ENCODE measurements at places on chromosomes 7 and 10.

DNA sequence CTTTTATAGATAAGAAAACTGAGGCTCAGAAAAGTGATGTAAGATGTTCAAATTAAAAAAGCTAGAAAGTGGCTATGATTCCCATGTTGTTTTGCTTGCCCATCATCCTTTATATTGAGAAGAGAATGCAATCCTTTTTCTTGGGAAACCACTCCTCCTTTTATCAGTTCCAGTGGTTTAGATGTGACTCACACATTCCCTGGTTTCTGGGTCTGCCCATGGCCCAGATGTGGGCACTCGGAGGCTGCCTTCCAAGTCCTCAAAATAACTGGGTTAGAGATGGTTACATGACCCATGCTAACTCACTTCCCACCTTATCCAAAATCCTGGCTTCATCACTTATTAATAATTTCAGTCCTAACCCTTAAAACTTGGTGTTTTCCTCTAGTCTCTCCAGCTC is 550.0 kb downstream of the MDFIC start:
- no peak for DNase-seq

- no peak for DNase-seq
Measured at GRCh38 chr7:71558806-71559613, 427.1 kb downstream of the GALNT17 start.

GRCh38 chr10:86225103-86225782 is 141.4 kb downstream of the GRID1 start:
- DNase-seq: no peak

DNA sequence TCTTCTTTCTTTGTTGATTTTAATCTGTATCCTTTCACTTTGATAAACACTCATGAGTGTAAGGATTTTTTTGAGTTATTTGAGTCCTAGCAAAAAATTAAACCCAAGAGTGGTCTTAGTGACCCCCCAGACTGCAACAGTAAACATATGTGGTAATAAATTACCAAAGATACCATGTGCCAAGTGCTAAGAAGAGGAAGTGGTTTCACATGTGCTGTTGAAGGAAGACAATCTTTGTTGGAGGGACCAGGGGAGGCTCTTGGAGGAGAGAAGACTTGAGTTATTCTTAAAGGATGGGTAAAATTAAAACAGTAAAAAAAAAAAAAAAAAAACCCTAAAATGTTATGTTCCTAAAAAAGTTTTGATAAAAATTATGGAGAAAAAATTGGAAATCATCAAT is 150.2 kb downstream of the SEC23IP start:
- no peak for DNase-seq

- no peak for DNase-seq
Measured at GRCh38 chr10:125662584-125662983, 20.4 kb downstream of the TEX36 start.

GRCh38 chr7:98514211-98515031 is 102.7 kb upstream of the NPTX2 start:
- no peak for DNase-seq

DNA sequence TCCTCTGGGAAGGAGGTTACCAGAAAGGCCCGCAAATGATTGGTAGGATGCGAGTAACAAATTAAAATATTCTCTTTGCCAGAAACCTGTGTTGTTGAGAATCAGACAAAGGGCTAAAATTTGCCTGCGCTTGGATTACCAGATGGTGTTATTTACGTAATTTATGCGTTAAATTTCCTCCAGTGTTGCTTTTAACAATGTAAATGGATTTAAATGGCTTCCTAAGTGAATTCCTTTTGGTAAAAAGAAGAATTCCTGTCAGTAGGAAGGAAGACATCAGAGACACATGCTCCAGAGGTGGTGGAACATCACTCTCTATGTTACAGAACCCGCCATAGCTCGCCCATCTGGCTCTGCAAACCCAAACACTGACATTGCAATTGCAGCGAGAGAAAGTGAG is 520.6 kb downstream of the GALNT17 start:
- no peak for DNase-seq

- peak; percentile 82 for DNase-seq
Measured at GRCh38 chr7:38368191-38368605, 94.8 kb upstream of the TARP start.

GRCh38 chr7:78018641-78019446 is 220.3 kb downstream of the PHTF2 start:
- DNase-seq: peak; percentile 38

- no peak for DNase-seq
Measured at GRCh38 chr10:101319241-101319915, 34.6 kb upstream of the BTRC start.

DNA sequence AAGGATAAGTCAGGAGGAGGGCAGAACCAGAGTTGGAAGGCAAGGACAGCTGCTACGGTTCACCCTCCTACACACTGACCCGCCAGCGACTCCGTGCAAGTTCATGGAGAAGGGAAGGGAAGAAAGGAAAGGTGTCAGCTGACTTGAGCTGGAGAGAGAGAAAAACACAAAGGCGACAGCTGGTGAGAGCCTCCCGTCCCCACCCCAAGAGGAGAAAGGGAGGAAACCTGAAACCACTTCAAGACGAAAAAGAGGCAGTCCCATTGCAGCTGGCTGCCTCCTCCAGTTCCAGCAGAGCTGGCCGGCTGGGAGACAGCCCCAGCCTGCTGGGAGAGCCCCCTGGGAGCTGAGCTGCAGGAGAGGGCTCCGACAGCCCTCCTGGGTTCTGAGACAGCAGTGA is 75.2 kb downstream of the PARD3 start:
- DNase-seq: peak; percentile 42

- DNase-seq: peak; percentile 46
Measured at GRCh38 chr7:135774284-135774683, 25.7 kb upstream of the FAM180A start.

- no peak for DNase-seq
Measured at GRCh38 chr7:33248671-33249070, 119.3 kb downstream of the BBS9 start.

GRCh38 chr10:72702868-72703581 is 11.1 kb downstream of the MCU start:
- no peak for DNase-seq

GRCh38 chr7:99106411-99106810 is 37.5 kb downstream of the SMURF1 start:
- DNase-seq: peak; percentile 32

- no peak for DNase-seq
Measured at GRCh38 chr7:27148756-27149641, 1.4 kb upstream of the HOXA6 start.

- DNase-seq: peak; percentile 44
Measured at GRCh38 chr10:117005527-117006055, 604 bp upstream of the SHTN1 start.

DNA sequence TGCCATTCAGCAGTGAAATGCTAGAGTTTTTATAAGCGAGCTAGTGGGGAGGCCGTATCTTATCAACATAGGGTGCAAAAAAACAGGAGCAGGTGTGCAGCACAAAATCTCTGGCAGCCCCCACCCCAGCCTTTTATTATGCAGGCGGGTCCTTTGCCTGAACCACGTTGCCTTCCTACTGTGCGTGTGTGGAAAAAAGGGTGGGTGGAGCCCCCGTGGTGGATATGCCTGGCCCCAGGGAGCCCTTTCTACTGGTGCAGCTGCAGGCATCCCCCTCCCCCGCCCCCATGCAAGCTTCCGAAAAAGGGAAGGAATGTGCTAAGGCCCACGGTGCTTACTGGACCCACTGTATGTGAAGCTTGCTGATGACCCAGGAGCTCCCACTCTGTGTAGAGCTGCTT is 175.9 kb downstream of the USP6NL start:
- no peak for DNase-seq

GRCh38 chr7:84921154-84921553 is 265.7 kb downstream of the SEMA3D start:
- DNase-seq: no peak

DNA sequence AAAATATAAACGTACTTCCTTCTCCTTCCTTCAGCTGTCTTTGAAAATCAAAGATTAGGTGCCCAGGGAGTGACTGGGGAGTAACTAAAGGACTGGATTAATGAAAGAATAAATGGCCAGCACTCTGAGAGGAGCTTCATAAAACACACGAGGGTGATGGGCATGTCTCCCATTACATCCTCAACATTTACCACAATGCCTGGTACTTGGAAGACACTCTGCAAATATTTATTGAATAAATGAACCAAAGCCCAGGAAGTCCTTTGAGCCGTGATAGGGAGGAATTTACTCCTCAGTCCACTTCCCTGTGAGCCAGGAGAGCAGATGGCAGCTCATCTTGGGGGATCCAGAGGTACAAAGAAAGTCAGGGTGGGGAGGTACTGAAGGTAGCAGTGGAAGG is 96.3 kb downstream of the RAB11FIP2 start:
- no peak for DNase-seq

DNA sequence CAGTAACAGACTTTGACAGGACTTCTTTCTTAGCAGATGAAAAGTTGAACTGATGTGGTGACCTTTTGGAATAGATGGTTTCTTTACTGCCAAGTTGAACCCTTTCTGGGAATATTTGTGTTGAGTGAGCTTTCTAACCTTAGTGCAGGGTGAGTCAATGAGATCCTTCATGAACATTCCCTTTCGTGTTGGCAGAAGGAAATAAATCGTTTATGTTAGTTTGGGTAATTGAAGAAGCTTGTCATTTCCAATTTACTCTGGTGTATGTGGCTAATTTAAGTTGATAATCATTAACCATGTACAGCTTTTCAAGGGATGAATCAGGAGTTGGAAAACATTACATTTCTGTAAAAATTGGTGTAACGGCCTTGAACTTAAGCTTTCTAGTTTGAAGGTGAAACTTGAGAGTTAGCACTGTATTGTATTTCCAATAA is 43.4 kb downstream of the PTTG1IP2 start:
- DNase-seq: no peak

DNA sequence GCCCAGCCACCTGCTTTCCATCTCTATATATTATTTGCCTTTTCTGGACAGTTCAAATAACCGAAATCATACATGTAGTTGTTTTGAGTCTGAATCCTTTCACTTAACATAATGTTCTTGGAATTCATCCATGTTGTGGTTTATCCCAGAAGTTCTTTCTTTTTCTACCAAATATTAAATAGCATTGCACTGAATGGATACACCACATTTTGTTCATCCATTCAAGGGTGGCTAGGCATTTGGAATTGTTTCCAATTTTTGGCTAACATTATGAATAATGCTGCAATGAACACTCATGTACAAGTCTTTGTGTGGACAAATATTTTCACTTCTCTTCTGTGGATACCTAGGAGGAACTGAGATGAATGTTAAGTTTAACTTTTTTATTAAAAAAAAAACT is 18.0 kb downstream of the DNAJC1 start:
- DNase-seq: no peak

DNA sequence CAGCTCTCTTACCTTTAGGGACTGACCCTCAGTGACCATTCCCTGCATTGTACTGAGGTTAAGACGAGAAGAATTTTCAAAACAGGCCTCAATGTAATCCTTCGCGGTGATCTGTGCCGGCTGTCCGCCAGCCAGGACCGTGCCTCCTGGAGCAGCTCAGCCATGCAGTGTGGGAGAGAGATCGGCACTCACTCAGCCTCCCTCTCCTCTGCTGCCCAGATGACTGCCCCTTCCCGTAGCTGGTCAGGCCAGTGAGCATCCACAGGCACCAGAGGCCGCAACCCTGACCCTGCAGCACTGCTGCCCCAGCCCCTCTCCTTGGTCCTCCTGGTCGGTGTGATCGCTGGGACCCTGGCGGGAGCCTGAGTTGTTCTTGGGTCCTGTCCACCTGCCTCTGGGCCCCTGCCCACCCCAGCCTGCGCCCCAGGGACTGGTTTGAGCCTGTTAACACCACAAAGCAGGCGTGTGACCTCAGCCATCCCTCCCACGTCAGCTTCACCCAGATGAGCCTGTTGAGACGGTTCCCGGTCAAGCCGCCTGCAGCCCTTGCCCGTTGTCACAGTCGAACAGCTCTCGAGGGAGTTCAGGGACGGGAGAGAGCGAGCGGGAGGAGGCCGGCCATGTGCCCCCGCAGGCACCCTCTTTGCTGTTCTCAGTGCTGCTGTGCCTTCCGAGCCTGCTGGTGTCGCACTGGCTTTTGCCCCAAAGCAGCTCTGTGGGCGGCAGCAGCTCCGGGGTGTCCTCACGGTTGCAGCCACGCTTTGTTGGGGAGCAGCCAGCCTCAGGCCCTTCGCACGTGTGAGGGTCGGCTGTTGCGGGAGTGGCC is 37.2 kb downstream of the NKX6-2 start:
- DNase-seq: no peak

DNA sequence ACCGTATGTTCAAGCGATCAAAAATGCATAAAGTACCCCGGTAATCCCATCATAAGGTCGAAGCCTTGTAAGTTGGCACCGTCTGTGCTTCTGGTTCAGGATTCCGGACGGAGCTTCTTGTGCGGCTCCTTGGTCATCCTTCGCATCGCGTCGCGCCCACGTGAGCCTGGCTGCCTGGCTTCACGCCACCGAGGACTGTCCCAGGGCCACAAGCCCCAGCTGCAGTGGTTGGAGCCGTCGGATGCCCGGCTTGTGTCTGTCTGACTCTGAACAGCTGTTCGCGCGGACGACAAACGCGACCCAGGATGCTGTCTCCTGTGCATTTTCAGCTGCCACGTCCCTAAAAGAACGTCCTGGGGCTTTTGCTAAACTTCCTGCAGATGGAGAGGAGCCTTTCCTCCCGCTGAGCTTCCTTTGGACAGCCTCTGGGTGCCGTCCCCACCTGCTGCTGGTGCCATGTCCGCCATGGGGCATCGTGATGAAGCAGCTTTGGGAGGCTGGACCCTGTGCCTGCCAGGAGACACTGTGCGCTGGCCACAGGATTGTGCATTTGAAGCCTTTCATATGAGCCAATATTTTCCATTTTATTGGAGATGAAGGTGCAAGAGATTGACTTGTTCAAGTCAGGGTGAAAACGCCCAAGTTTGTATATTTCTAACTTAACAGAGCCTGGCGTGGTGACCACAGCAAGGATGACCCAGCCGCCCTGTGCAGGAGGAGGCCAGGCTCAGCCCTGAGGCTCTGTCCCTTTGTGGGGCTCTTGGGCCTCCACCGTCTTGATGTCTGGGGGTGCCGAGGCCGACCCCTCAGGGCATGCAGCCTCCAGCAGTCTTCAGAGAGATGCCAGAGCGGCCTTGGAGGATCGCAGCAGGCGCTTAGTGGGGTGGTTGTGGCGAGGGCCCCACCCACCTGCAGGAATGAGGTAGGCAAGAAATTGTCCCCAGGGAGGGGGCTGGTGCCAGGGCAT is 6.7 kb upstream of the JAKMIP3 start:
- DNase-seq: no peak

DNA sequence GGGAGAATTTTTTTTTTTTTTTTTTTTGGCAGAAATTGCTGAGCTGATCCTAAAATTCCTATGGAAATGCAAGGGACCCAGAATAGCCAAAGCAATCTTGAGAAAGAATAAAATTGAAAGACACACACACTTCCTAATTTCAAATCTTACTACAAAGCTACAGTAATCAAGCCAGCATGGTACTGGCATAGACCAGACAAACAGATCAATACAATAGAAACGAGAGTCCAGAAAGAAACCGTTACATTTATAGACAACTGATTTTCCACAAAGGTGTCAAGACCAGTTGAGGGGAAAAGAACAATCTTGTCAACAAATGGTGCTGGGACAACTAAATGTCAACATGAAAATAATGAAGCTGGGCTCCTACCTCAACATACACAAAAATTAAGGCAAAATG is 34.5 kb downstream of the LARP4B start:
- DNase-seq: no peak

All from HT-29 (cell line).